ENCODE measurements at places on chromosomes 12 and 14. TPM values are rescaled to one million over a fixed set of nuclear protein-coding genes. Genes with fewer than 3 reads are reported as not detected.

IFT81 gene
- total RNA-seq = 48.7 TPM

OSBPL8 gene
- total RNA-seq = 65.3 TPM

DNA sequence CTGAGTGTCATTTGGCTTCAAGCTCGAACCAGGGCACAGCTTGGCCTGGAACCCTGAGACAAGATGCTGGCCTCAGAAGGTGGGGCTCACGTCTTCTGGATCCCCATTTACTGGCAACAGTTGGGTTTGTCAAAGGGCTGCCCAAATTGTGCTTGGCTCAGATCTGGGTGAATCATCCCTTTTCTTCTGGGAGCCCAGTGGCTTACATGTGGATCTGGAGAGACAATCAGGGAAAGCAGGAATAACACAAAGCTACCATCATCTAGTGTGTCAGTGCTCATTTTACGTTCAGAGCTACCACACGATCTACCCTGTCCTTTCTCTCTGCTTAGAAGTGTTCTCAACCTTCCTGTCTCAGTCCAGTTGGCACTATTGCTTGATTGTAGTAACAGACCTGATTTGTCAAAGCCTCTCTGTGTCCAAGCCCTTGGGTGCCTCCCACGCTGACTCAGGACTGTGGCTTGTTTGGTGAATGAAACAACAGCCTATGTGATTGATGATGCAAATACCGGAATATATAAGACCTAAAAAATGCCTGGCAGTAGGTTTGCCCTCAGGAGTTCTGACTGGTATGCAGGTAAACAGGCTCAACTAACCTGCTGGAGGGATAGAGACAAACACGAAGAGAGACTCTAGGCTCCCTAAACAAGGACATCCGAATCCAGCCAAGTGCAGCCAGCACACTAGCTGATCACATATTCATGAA lies 974.3 kb downstream of the VRK1 start:
- no peaks in the 10 kb centered on the region for H3K4me1 ChIP-seq
- no peak for DNase-seq
- no peaks in the 10 kb centered on the region for H3K36me3 ChIP-seq
- H3K27me3 ChIP-seq = no peaks in the 10 kb centered on the region

KRT83 gene
- not detected for total RNA-seq

DNA sequence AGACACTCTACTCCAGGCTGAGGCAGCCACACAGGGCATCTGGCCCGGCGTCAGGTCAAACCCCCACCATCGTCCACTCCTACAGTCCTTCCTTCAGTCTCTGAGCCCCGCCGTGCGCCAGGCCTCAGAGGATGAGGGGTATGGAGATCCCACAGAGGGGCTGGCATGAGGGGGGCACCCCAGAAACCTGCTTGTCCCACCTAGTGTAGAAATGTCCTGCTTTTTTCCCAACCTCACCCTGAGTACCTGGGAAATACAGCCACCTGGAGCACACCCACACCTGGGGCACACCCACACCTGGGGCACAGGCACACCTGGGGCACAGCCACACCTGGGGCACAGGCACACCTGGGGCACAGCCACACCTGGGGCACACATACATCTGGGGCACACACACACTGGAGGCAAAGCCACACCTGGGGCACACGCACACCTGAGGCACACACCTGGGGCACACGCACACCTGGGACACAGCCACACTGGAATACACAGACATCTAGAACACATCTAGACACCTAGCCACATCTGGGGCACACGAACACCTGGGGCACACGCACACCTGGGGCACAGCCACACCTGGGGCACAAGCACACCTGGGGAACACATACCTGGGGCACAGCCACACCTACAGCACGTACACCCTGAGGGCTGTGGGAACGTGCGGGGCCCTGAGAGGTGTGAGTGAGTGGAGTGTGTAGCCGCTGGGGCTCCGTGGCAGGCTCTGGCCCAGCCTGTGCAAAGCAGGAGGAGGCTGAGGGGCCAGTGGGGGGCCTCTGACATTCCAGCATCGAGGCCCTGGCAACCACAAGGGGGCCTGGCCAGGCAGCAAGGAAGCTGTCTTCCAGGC lies 18.4 kb downstream of the AKT1 start:
- H3K36me3 ChIP-seq = peaks cover 2% of the 10 kb centered on the region
- H3K4me1 ChIP-seq = no peaks in the 10 kb centered on the region
- DNase-seq = no peak
- H3K27me3 ChIP-seq = no peaks in the 10 kb centered on the region
- H3K27ac ChIP-seq = no peak overlapping the region

- H3K4me1 ChIP-seq = peaks cover 3% of the 10 kb centered on the region
- H3K4me3 ChIP-seq = no peak within 1 kb of the TSS
- H3K27me3 ChIP-seq = peaks cover 14% of the 10 kb centered on the region
- peaks cover 2% of the 10 kb centered on the region for H3K36me3 ChIP-seq
Observed at GRCh38 chr14:94110552-94111181, at the start of gene IFI27. Gene IFI27, plus strand, starts transcription at chr14:94110736.

- no peak for DNase-seq
- H3K4me1 ChIP-seq = peaks cover 48% of the 10 kb centered on the region
- peak overlapping the region; percentile 67 for H3K4me3 ChIP-seq
- no peaks in the 10 kb centered on the region for H3K27me3 ChIP-seq
Observed at GRCh38 chr14:77031759-77032490, 3.4 kb upstream of the IRF2BPL start.

DGKA gene
- total RNA-seq = 16.8 TPM

LRFN5 gene
- total RNA-seq = 0.46 TPM

BIN2 gene
- not detected for total RNA-seq

GRCh38 chr12:9115731-9116559 lies at the start of gene A2M:
Gene A2M, minus strand, starts transcription at chr12:9115919. Its CDS starts 70 bp downstream, at chr12:9115849.
- DNase-seq = no peak
- peaks cover 21% of the 10 kb centered on the region for H3K4me1 ChIP-seq
- no peaks in the 10 kb centered on the region for H3K36me3 ChIP-seq

DNA sequence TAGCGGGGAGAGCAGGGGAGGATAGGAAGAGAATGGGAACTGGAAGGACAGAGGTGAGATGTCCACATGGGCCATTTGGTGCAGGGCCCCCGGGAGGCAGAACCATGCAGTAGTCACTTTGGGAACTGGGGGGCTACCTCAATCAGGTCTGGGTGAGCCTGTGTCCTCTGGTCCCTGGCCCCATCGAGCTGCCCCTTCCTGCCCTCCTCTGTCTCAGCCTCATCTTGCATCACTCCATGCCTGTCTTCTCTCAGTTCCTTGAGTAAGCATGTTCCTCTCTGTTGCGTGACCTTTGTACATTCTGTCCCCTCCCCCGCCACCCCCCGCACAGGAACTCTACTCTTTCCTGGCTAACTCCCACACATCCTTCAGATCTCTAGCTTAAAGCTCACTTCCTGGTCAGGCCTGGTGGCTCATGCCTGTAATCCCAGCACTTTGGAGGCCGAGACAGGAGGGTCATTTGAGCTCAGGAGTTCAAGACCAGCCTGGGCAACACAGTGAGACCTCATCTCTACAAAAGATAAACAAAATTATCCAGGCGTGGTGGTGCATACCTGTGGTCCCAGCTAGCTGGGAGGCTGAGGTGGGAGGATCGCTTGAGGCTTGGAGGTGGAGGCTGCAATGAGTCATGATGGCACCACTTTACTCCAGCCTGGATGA lies 23.2 kb downstream of the FOS start:
- H3K4me1 ChIP-seq = no peaks in the 10 kb centered on the region
- H3K27me3 ChIP-seq = no peaks in the 10 kb centered on the region
- DNase-seq = no peak
- H3K36me3 ChIP-seq = no peaks in the 10 kb centered on the region
- H3K27ac ChIP-seq = no peak overlapping the region

DNA sequence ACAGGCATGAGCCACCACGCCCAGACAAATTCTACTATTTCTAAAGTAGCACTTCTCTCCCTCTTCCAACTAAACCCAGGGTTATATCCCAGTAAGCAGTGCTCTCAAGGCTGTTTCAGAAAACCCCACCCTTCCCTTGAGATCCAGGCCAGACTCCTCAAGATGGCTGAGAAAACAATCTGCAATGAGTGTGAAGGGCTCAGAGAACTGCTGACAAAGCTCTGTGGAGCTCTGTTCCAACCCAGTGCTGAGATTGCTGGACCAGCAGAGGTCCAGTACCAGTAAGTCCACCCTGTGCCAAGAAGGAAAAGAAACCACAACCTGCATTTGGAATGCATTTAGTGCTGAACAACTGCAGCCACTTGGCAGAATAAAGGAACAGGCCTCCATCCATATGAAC lies 3.7 kb upstream of the IFFO1 start:
- peaks cover 8% of the 10 kb centered on the region for H3K27me3 ChIP-seq
- H3K4me3 ChIP-seq = no peak overlapping the region
- H3K36me3 ChIP-seq = peaks cover 40% of the 10 kb centered on the region
- peaks cover 8% of the 10 kb centered on the region for H3K4me1 ChIP-seq

DNA sequence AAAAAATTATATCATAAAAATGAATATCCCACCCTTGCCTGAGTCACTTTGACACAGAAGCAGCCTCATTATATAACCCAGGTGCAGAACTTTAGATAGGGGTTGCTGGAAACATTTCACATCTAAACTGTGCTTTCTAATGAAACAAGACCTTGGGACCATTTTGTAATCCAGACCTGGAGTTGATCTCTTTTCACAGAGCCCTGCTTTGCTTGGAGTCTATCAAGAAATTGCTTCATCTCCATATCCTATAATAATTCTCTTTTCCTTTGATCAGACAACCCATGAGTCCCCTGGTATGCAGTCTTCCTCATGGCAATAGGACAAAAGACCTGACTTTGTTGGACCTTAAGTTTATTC lies 76.3 kb downstream of the HSD17B6 start:
- peaks cover 2% of the 10 kb centered on the region for H3K27me3 ChIP-seq
- no peak for DNase-seq
- H3K36me3 ChIP-seq = no peaks in the 10 kb centered on the region
- no peaks in the 10 kb centered on the region for H3K4me1 ChIP-seq
- no peak overlapping the region for H3K4me3 ChIP-seq

GRCh38 chr12:101604132-101604531 lies 9.4 kb downstream of the MYBPC1 start:
- H3K27ac ChIP-seq = peak overlapping the region; percentile 15
- DNase-seq = no peak
- H3K36me3 ChIP-seq = no peaks in the 10 kb centered on the region

RNASE1 gene
- 4.5 TPM for total RNA-seq

- DNase-seq = no peak
- H3K27me3 ChIP-seq = peaks cover 68% of the 10 kb centered on the region
- H3K36me3 ChIP-seq = no peaks in the 10 kb centered on the region
- peak overlapping the region; percentile 66 for H3K4me3 ChIP-seq
- H3K27ac ChIP-seq = peak overlapping the region; percentile 24
Observed at GRCh38 chr12:53232646-53233461, 845 bp upstream of the RARG start.

GYS2 gene
- not detected for total RNA-seq

DNA sequence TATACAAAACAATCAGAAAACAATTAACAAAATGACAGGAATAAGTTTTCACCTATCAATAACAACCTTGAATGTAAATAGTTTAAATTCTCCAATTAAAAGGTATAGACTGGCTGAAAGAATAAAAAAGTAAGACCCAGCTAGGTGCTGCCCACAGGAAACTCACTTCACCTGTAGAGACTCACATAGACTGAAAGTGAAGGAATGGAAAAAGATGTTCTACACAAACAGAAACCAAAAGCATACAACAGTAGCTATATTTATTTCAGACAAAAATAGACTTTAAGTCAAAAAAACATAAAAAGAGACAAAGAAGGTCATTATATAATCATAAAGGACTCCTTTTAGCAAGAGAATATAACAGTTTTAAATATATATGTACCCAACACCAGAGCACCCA lies 152.4 kb upstream of the PWP1 start:
- H3K27ac ChIP-seq = no peak overlapping the region
- H3K4me3 ChIP-seq = no peak overlapping the region
- no peaks in the 10 kb centered on the region for H3K27me3 ChIP-seq
- no peaks in the 10 kb centered on the region for H3K4me1 ChIP-seq
- DNase-seq = no peak
- H3K36me3 ChIP-seq = no peaks in the 10 kb centered on the region

DNA sequence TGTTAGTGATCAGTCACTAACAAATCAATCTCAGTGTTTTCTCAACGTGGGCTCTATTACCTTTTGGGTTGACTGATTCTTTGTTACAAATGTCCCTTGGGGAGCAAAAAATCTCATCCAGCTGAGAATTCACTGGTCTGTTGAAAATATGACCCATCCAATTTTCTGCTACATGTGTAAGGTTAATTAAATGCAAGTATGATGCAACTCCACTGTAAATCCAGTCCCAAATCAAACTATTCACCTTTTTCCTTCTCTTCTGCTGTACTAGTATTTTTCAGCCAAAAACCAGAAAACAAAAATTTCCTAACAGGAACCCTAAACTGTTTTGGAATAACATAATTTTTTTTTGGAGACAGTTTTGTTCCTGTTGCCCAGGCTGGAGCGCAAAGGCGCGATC lies 2.2 kb downstream of the ERH start:
- no peak for DNase-seq
- H3K36me3 ChIP-seq = peaks cover 28% of the 10 kb centered on the region
- no peak overlapping the region for H3K27ac ChIP-seq
- H3K4me1 ChIP-seq = peaks cover 26% of the 10 kb centered on the region
- no peaks in the 10 kb centered on the region for H3K27me3 ChIP-seq

DNA sequence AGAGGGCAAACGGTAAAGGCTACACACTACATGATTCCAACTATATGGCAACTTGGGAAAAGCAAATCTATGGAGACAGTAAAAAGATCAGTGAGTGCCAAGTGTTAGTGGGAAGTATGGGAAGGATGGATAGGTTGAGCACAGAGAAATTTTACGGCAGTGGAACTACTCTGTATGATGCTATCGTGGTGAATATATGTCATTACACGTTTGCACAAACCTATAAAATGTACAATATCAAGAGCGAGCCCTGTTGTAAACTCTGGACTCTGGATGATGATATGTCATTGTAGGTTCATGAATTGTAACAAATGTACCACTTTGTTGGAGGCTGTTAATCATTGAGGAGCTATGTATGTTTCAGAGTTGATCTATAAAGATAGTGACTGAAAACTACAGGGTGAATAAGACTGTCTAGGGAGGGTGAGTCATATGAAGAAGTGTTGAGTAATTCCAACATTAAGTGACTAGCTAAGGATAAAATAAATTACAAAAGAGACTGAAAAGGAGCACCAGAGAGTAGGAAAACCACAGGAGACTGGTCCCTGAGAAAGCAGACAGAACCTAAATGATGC lies 349.2 kb upstream of the LMO3 start:
- H3K27me3 ChIP-seq = no peaks in the 10 kb centered on the region
- no peak overlapping the region for H3K27ac ChIP-seq
- H3K4me3 ChIP-seq = no peak overlapping the region
- no peaks in the 10 kb centered on the region for H3K36me3 ChIP-seq

DNA sequence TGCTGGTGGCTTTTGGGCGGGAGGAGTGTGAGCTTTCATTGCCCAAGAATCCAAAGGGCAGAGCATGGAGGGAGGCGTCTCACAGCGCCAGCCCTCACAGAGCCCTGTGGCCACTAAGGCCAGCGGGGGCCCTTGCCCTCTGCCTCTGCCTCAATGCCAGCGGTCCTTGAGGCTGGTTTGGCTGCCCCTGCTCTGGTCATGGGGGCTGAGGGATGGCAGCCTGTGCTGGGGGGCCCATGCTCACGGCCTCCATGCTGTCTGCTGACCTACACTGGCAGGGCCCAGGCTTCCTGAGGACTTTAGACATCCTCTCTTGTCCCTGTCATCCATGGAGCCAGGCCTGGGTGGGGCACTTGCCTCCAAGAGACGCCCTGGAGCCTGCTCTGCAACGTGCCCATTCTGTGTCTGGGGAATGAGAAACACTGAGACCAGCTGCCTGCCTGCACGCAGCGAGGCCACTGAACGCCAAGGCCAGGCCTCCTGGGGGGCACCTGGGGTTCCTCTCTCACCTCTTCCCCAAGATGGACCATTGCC lies 143.4 kb downstream of the KIF26A start:
- DNase-seq = peak; percentile 5
- no peak overlapping the region for H3K27ac ChIP-seq
- peaks cover 45% of the 10 kb centered on the region for H3K27me3 ChIP-seq

Data from progenitor cell of endocrine pancreas (in vitro differentiated cells).